NT2/D1 (cell line): ENCODE measurements at places on chromosomes 7 and 10.

- DNase-seq, result no peak
Observed at GRCh38 chr7:1957471-1958225, 275.1 kb downstream of the MAD1L1 start.

DNA sequence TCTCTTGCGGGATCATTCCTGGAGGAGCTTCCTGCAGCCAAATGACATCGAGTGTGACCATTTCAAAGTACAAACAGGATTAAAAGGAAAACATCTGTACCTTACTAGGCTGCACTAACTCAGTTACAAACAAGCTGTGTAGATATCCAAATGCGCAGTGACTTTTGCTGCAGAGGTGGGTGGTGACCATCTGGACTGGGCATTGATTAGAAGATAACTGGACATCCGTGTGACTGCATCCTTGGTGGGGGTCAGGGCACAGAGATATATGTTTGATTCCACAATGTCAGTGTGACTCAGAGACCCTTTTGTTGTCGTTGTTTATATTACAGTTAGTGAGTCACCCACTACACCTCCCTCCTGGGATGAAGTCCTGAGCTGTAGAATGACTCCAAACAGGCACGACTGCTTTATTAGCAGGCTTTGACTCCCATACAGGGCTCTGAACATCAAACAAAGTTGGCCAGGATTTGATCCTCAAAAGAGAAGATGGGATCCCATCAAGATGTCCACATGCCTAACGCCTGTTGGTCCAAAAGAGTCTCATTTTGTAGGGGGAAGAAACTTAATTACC is 56.7 kb upstream of the SDK1 start:
- no peak for DNase-seq

DNA sequence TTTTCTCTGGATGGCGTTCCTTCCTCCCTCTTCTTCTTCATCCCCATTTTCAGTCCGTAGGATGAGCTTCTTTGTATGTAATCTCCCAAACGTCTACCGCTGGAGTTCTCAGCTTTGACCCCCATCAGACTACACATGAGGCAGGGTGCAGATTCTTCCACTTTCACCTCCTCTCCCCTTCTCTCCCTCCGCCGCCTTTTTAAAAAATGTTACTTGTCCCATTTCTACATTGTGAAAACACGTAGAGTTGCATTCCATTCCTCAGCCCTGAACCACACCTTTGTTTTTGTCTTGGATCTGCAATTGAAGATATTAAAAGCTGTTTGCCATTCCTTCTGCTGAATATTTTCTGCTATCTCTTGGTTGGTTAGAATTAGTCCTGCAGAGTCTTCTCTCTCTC is 6.2 kb downstream of the ADIRF start:
- no peak for DNase-seq

DNA sequence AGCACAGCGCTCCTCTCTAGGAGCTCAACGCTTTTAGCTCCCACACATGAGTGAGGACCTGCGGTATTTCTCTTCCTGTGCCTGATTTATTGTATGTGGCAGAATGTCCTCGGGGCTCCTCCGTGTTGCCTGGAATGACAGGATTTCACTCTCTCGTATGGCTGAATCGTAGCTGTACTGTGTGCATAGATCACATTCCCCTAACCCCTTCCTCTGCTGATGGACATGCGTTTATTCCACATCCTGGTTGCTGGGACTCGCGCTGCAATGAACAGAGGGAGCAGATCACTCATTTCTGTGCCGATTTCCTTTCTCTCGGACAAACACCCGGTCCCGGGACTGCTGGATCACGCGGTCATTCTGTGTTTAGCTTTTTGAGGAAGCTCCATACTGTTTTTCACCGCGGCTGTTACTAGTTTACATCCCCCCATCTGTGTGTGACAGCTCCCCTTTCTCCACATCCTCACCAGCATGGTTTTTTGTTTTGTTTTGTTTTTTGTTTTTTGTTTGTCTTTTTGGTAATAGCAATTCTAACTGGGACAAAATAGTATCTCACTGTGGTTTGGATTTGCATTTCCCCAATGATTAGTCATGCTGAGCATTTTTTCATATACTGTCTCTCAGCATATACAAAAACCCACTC is 76.3 kb downstream of the FOXL3 start:
- DNase-seq, result no peak

DNA sequence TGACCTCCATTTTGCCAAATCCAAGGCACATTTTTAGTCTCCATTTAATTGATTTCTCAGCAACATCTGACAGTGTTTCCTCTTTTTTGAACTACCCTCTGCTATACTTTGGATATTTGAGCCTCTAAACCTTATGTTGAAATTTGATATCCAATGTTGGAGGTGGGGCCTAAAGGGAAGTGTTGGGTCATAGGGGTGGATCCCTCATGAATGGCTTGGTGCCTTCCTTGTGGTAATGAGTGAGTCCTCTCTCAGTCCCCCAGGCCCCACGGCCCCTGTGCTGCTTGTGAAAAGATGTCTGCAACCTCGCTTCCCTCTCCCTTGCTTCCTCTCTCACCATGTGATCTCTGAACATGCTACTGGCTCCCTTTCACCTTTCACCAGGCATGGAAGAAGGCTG is 96.8 kb upstream of the DGKB start:
- no peak for DNase-seq

GRCh38 chr10:84683980-84684740 is 355.8 kb downstream of the CCSER2 start:
- DNase-seq, result no peak

- no peak for DNase-seq
Observed at GRCh38 chr10:96570511-96570910, 16.3 kb downstream of the TM9SF3 start.

- DNase-seq, result no peak
Observed at GRCh38 chr7:117737926-117738325, 135.3 kb downstream of the CTTNBP2 start.
